SK-MEL-5 (cell line): ENCODE measurements at places on chromosomes 7 and 10.

- DNase-seq = no peak
Observed at GRCh38 chr10:72228318-72228751, 12.3 kb upstream of the ASCC1 start.

DNA sequence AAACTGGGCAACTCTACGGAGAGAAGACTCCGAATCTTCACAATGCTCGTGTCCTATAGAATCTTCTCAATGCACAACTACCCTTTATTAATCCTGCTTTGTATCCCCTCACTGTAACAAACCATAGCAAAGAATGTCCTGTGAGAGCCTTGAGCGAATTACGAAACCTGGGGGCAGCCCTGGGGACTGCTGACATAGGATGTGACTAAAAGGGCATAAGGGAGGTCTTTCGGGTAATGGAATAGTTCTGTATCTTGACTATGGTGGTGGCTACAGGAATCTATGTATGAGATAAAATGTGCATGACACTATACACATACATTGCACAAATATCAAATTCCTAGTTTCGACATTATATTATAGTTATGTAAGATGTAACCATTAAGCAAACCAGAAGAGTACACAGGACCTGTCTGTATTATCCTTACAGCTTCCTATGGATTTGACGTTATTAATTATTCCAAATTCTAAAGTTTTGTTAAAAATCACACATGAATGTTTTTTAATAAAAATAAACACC, 162.5 kb upstream of the KCTD7 start:
- DNase-seq = no peak

GRCh38 chr10:76192694-76193320, 761.4 kb downstream of the LRMDA start:
- no peak for DNase-seq

DNA sequence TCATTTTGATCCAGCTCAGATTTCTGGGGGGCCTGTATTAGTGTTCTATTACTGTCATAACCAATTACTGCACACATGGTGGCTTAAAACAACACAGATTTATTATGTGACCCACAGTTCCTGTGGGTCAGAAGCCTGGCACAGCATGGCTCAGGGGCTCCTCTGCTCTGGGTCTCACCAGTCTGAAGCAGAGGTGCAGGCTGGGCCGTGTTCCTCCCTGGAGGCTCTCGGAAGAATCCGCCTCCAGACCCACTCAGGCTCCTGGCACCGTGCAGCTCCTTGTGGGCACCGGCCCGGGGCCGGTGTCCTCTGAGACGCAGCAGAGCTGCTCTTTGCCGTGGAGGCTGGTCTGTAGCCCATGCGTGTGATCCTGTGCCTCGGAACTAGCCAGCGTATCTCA, 61.5 kb downstream of the RAMP3 start:
- DNase-seq = no peak

DNA sequence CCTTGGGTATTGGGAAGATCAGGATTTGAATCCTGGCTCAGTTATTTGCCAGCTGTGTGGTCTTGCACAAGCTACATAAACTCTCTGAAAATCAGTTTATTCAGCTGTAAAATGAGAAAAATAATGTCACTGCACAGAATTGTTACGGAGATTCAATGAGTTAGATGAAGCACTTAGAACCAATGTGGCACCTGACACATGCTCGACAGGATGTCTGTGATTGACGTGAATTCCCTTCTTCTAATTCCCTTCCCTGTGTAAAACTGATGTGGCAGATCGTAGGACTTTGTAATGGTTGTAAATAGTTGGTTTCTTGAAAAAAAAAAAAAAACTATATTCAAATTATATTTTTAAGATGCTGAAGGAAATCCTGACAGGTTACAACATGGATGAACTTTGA, 249.9 kb upstream of the MKLN1 start:
- DNase-seq = no peak

DNA sequence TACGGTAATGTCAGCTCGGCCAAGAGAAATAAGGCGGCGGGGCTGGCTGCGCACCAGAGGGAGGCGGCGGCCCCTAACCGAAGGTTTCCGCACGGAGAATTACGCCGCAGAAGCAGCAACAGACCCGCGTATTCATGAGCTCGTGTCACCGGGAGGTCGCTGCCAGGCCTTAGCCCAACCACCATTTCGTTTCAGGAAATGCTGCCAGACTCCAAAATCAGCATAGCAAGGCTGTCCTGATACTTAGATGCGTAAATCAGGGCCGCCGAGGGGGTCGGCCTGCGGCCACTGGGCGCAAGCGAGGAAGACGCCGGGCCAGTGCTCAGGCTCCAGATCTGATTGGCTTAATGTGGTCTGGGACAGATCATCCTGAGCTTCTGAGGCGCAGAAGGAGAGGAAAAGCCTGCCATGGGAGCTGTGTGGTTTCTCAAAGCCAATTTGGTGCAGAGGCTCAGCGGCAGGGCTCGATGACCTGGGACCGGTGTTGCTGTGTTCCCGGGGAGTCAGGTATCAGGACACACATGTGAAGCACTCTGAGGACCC, 247.9 kb downstream of the BAMBI start:
- no peak for DNase-seq

DNA sequence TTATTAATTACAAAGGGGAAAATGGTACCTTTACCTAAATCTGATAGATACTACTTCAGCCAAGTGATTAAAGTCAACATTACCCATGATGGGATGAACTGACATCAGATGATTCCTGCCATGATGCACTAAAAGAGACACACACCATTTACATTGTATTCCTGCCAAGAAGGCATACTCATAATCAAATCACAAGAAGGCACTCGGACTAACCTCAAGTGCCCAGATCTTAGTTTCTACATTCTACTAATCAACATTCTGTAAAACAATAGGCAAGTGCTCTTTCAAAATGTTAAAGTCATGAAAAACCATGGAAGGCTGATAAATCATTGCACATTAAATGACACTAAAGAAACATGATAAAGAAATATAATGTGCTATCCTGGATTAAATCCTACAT, 44.4 kb downstream of the SLC35G1 start:
- no peak for DNase-seq

GRCh38 chr10:11851910-11852309, 28.8 kb downstream of the PROSER2 start:
- DNase-seq = no peak

- DNase-seq = no peak
Observed at GRCh38 chr10:50919010-50919409, 33.6 kb upstream of the A1CF start.

GRCh38 chr10:68826764-68827591, at the start of gene STOX1:
Gene STOX1, plus strand, starts transcription at chr10:68827531. Its CDS starts 93 bp downstream, at chr10:68827624.
- peak; percentile 63 for DNase-seq

DNA sequence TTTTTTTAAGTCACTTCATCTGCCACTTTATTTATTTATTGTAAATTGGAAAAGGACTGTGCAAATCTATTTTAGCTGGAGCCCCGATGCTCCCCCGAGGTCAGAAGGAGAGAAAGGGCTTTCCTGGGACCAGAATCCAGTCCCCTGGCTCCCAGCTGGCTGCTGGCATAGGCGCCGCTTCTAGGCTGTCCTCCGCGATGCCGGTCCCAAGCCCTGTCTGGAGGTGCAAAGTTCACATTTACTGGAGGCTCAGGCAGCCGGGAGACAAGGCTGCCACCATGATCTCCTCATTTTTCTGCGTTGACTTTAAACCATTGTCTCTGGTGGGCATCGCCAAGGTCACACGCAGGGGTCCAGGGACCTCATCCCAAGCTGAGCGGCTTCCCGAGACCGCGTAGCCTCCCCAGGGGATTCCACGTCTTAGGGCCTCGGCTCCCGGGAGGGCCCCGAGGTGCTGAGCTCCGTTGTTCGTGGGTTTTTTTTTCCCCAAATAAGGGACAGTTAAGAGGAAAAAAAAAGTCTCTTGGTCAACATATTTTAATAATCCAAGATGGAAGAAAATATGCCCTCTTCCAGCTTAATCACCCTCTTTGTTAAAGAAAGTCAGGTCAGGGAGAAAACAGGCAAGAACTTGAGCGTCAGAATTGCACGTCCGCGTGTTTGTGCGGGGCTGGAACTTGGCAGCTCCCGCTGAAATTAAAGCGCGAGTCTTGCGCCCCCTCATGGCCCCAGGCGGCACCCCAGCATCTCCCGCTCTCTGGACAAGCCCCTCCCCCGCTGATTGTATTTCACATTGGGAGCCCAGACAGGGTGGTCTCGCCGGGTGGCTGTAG, 11.9 kb downstream of the RGR start:
- DNase-seq = peak; percentile 64

DNA sequence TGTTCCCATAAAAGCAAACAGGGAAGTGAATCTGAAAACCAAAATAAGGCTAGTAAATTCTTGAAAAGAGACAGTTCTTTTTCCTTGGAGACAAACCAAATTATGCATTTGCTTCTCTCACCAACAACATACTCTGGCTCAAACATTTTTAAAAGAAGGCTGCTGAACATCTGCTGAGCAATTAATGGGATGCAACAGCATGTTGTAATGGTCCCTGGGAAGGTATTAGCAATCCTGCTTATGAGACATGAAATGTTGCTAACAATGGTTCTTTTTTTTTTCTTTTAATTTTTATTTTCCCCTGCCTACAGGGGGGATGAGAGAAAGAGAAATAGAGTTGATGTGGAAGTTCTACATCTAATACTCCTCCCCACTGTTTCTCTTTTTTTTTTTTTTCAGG, 572.1 kb downstream of the SORCS1 start:
- DNase-seq = no peak

GRCh38 chr10:125514206-125515162, 168.5 kb downstream of the TEX36 start:
- no peak for DNase-seq

GRCh38 chr7:16606704-16607103, 38.9 kb downstream of the ANKMY2 start:
- no peak for DNase-seq

DNA sequence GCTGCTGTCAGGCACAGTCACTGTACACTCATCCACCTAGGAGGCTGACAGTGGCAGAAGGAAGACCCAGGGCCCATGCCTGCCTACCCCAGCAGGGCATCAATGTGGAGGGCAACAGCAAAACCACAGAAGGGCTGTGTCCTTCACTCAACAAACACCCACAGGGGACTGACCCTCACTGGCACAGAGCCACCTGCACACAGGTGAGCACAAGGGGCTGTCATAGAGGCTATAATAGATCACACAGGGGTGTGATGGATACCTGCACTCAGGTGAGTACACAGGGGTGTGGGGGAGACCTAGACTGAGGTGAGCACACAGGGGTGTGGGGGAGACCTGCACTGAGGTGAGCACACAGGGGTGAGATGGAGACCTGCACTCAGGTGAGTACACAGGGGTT, 132.8 kb upstream of the TCERG1L start:
- DNase-seq = no peak

DNA sequence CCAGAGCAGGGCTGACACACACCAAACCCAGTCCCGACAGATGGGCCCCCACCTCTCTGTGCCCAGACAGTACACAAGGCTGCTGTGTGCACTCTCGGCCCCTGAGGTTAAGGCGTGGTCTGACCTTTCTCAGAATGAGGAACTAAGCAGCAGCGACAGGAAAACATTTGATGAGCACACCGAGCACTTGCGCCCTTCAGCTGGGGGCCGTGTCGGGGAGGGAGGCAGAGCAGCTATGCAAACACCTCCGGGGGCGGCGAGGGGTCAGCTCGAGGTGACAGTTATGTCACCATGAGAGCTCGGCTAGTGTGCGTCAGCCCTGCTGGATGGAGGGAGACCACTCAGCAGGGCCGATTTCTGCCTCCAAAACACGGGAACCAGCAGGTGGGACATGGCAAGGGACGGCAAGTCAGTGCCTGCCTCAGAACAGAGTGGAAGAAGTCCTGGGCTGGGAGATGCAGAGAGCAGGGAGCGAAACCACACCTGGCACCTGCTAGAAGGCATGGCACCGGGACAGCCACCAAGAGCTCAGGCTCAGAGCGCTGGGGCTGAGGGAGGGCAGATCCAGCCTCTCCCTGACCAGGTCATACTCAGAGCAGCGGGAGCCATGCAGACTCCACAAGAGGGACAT, 57.4 kb downstream of the CHST15 start:
- no peak for DNase-seq

DNA sequence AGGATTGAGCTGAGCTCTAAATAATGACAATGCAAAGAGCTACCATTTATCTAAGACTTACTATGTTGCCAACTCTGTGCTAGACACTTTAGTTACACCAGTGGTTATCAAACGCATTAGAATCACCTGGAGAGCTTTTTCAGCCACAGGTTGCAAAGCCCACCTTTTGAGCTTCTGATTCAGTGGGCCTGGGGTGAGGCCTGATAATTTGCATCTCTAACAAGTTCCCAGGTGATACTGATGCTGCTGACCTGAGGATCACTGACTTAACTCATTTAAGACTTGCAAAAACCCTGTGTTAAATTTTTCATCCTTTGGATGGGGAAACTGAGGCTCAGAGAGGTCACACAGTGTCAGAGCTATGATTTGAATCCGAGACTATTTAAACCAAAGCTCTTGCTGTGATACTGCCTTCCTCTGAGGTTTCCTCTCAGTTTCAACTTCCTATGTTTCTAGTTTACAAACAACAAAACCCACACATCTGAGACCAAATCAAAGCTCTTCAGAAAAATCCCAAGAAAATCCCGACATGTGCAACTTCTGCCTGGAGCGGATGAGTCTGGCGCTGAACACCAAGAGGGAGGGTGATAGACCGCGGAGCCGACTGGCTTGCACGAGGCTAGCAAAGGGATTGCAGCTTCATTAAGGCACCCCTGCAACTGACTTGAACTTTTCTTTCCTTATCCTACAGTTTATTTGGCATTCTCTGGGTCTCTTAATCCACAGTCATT, 124.9 kb downstream of the CYP26A1 start:
- peak; percentile 3 for DNase-seq

- no peak for DNase-seq
Observed at GRCh38 chr10:45058992-45059561, 58.4 kb downstream of the ZNF22 start.

DNA sequence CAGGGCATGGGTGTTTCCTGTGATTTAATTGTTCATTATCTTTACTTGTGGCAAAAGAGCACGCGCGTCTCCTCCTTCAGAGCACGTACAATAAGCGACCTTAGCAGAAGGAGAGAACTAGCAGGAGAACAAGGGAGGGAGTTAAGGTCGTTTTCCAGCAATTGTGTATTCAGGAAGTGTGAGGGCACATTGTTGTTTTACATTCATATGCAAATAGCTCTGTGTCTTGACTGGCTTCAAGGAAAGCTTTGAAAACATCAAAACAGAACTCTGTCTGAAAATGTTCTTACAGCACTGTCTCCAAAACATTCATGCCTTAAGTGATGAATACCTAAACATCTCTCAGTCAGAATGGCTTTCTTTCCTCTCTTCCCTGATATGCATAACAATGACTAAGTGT, 499.1 kb downstream of the ACTR3B start:
- no peak for DNase-seq

DNA sequence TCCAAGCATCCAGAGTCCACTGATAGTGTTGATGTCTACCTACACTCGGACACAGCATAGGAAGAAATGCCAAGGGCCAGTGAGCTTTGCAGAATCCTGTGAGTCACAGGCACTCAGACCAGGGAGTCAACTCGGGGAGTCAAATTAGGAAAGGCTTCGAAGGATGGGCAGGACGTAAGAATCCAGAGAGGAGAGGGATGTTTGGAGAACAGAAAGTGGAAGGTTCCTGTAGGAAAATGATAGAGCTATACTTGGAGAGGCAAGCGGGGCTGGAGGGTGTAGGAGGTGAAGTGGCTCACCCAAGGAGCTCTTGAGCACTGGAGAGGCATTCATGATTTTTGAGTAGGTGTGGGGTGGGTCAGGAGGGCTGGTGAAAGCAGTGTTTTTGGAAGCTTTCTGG, 3.0 kb downstream of the ZYX start:
- no peak for DNase-seq
